ENCODE measurements at places on chromosomes 6 and 20. TPM values are rescaled to one million over a fixed set of nuclear protein-coding genes. Genes with fewer than 3 reads are reported as not detected.

The PLN gene
- total RNA-seq, result 2.3 TPM

The TEAD3 gene
- total RNA-seq, result 6.5 TPM

The CHRNA4 gene
- not detected for total RNA-seq

The BAG2 gene
- total RNA-seq, result 3.0 TPM

The ISM1 gene
- 2.6 TPM for total RNA-seq

The CRISP3 gene
- 0.99 TPM for total RNA-seq

The SMLR1 gene
- total RNA-seq, result not detected

The PLA2G7 gene
- 0.78 TPM for total RNA-seq

The RHAG gene
- total RNA-seq, result not detected

The ANGPT4 gene
- under 0.01 TPM for total RNA-seq

The TFAP2D gene
- total RNA-seq, result not detected

The ANKRD66 gene
- total RNA-seq, result not detected

The RBM24 gene
- total RNA-seq, result 2.3 TPM

The MANEA gene
- 5.2 TPM for total RNA-seq

The UBE2C gene
- total RNA-seq, result not detected

The YWHAB gene
- 64.9 TPM for total RNA-seq

The CD93 gene
- 14.2 TPM for total RNA-seq

The ARHGAP18 gene
- total RNA-seq, result 30.6 TPM

The COL10A1 gene
- 4.9 TPM for total RNA-seq

The TAGAP gene
- 0.99 TPM for total RNA-seq

The NKAPL gene
- total RNA-seq, result not detected

The SLC22A7 gene
- total RNA-seq, result not detected

The RIPOR3 gene
- 2.3 TPM for total RNA-seq

The C6orf132 gene
- 22.1 TPM for total RNA-seq

The MYLK4 gene
- total RNA-seq, result 0.26 TPM

The C20orf96 gene
- total RNA-seq, result 0.33 TPM

The MGME1 gene
- total RNA-seq, result 3.0 TPM

The TMEM217 gene
- not detected for total RNA-seq

The SMOC2 gene
- total RNA-seq, result 31.4 TPM

The TNFRSF6B gene
- total RNA-seq, result 9.9 TPM

The CLPSL1 gene
- 7.8 TPM for total RNA-seq

The ZHX3 gene
- total RNA-seq, result 10.9 TPM

The ZSCAN23 gene
- total RNA-seq, result 2.3 TPM

The HS3ST5 gene
- not detected for total RNA-seq

The EYS gene
- 0.26 TPM for total RNA-seq

The EFCAB8 gene
- total RNA-seq, result not detected

The TFAP2A gene
- total RNA-seq, result not detected

The AKAP12 gene
- total RNA-seq, result 25.2 TPM

The HLA-DPB1 gene
- 52.4 TPM for total RNA-seq

The HLA-DPA1 gene
- total RNA-seq, result 81.7 TPM

The VGLL2 gene
- not detected for total RNA-seq
